ENCODE measurements at places on chromosomes 12 and 14.

- DNase-seq = no peak
Observed at GRCh38 chr12:22255097-22255496, 79.4 kb downstream of the ST8SIA1 start.

- no peak for DNase-seq
Observed at GRCh38 chr12:109173443-109174240, 57.3 kb downstream of the ACACB start.

DNA sequence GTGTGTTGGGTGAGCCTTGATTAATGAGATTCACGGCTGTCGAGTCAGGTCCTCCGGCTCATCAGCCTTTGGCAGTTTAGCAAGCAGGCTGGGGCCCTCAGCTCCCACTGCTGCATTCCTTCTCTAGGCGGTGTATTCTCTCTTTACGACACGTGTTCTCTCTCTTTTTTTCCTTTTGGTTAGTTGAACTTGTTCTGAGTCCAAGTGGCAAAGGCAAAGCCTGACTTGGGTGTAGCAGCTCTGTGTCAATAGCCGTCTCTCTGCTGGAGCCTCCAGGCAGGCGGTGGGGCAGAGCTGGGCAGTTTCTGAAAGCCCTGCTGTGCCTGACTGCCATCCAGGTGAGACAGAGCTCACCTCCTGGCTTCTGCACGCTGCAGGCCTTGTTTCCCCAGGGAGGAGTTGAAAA is 46.6 kb downstream of the SUSD6 start:
- DNase-seq = no peak

DNA sequence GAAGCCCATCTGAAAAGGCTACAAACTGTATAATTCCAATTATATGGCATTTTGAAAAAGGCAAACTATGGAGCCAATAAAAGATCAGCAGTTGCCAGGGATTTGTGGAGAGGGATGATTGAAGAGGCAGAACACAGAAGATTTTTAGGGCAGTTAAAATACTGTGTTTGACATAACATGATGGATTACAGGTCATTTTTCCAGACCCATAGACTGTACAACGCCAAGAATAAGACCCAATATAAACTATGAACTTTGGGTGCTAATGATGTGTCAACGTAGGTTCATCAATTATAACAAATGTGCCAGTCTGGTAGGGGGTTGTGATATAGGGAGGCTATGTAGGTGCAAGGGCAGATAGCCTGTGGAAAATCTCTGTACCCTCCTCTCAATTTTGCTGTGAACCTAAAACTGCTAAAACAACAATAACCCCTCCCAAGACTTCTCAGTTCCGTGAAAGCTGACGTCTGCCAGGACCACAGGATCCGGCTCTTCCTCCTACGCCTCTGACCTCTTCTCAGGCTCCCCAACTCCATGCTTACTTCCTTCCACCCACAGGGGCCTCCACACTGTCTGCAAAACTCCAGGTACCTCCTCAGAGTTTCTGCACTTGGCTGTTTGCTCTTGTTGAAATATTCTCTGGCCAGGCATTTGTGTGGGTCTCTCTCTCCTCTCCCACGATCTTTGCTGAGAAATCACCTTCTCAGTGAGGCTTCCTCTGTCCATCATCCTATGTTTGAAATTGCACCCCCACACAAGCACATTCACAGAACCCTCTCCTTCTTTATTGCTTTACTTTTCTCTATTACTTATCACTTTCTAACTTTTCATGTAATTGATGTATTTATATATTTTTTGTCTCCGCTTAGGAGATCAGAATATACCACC is 131.4 kb downstream of the BBS10 start:
- DNase-seq = no peak

DNA sequence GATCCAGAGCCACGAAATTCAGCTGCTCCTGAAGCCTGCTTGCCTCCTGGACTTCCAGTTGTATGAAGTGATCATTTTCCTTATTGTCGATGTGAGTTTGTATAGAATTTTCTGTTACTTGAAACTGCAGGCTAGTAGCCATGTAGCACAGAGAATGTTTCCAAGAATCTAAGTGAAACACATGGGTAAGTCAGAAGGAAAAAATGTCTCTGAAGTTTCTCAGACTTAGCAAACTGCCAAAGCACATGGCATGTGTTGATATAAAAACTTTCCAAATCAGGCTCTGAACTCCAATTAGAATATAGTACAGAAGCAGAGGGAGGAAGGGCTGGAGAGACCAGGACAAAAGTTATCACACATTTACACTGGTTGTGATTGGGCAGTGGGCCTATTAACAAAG is 9.8 kb upstream of the PCNX1 start:
- no peak for DNase-seq

DNA sequence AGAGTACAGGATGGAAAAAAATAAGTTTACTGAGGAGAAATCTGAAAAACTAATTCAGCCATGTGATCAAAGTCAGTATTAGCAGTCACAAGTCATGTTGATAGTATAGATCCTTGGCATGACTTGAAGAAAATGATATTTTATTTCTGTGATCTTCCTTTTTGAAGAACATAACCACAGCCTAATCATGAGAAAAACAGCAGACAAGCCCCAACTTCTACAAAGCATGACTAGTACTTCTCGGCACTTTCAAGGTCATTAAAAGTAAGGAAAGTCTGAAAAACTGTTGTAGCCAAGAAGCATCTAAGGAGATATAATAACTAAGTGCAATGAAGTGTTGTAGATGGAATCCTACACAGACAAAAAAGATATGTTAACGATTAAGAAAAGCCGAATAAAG is 264.1 kb upstream of the FOXG1 start:
- DNase-seq = no peak

- DNase-seq = no peak
Observed at GRCh38 chr14:33940561-33941011, 10.3 kb downstream of the EGLN3 start.

DNA sequence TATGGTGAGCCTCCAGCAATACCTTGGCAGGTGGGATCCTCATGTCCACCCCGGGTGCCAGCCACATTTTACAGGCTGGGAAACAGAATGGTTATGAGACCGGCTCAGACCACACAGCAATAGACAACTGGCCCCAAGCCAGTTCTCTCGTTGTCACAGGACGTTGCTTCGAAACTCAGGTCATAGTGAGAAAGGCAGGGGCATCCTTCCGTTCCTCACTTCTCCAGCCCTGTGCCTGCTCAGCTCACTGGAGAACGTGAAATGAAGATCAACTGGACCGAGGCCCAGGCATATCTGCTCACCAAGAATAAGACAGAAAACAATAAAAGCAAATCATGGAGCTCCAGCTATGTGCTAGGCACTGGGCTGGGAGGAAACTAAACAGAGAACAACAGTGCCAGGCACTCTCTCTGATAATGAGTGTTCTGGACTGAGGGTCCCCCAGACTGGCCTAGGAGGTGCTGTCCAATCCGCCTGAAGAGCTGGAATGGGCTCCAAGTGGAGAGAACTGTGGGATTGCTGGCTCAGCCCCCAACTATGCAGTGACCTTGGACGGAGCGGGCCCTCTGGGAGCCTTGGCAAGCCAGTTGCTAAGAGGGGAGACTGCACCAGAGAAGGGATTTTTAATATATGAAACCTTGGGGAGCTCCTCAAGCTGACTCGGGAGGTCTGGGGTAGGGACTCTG is 18.8 kb upstream of the FAIM2 start:
- DNase-seq = no peak

DNA sequence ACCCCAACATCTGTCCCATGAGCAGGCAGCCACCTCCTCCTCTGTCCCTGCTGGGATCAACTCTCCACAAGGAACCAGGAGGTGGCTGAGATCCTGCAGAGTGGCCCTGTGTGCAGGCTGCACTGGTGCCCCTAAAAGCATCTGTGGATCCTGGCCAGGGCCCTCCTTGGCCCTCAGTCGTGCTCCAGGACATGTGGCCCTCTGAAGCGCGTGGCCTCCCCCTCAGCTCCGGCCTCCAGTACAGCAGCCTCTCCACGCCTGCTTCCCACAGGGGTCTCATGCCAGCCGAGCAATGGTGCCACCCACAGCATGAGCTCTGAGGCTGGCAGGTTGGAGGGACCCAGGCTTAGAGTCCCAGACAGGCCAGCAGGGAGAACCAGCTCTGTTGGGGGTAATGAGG is 77.4 kb upstream of the NOS1 start:
- DNase-seq = no peak
